ENCODE measurements at places on chromosomes 11 and 22.

DNA sequence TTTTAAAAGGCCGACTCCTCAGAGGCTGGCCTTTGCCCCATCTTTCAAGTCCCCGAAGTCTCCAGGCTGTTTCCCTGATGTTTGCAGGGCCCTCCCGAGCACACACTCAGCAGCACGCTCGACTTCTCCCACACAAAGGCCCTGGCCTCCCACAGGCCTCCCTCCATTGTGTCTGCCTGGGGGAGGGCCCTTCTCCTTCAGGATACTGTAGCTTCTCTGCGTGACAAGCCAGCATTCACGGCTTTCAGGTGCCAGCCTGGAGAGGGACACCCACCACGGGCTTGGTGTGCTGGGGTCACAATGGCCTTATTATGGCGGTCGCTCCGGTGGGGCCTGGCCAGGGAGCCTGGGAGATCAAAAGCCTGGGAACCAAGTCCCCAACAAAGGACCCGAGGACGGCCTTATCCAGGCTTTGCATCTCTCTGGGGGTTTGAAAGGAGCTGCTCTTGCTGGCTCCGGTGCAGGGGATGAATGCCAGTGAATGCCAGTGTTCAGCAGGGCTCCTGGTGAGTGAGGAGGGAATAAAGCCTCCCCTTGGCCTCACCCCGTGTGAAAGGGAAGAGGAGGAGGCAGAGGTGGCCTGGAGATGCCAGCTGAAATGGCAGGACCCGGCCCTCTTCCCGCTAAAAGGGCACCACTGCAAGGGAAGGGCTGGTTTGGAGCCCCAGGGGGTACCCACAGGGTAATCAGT lies 55.0 kb downstream of the TRAF6 start:
- ATAC-seq, result no peak

- no peak for ATAC-seq
Observed at GRCh38 chr11:111734101-111734953, 31.9 kb downstream of the PPP2R1B start.

DNA sequence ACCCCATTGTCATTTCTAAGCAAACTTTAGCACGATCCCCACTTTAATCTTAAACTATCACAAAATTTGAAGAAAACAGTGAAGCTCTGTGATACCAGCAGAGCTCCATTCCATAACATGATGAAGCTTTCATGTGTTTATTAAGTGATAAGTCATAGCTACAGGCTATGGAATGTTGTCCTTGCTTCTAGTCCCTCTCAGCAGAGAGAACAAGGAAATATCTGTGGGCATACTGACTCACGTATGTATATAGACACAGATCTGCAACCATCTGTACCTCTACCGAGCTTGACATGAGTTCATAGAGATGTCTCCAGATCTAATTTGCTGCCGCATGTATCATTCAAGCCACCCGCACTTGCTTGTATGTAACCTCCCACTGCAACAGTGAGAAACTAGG lies 588.9 kb downstream of the ETS1 start:
- no peak for ATAC-seq

- ATAC-seq, result no peak
Observed at GRCh38 chr11:86519064-86519911, 144.6 kb downstream of the CCDC81 start.

DNA sequence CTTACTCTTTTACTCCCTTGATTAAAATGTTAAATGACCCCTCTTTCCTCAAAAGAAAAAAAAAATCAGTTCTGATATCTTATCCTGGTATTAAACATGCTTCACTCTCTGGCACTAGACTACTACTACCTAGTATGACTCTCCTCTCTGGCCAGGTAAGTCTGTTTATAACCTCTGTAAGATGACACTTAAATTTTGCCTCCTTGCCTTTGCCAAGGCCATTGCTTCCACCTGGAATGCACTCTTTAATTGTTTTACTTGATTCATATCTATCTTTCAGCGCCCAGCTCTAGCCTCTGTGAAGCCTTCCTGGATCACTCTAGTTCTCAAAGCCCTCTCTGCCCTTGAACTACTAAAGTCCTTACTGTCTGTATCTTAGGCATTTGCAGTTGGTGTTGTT lies 170.4 kb downstream of the ETS1 start:
- no peak for ATAC-seq

DNA sequence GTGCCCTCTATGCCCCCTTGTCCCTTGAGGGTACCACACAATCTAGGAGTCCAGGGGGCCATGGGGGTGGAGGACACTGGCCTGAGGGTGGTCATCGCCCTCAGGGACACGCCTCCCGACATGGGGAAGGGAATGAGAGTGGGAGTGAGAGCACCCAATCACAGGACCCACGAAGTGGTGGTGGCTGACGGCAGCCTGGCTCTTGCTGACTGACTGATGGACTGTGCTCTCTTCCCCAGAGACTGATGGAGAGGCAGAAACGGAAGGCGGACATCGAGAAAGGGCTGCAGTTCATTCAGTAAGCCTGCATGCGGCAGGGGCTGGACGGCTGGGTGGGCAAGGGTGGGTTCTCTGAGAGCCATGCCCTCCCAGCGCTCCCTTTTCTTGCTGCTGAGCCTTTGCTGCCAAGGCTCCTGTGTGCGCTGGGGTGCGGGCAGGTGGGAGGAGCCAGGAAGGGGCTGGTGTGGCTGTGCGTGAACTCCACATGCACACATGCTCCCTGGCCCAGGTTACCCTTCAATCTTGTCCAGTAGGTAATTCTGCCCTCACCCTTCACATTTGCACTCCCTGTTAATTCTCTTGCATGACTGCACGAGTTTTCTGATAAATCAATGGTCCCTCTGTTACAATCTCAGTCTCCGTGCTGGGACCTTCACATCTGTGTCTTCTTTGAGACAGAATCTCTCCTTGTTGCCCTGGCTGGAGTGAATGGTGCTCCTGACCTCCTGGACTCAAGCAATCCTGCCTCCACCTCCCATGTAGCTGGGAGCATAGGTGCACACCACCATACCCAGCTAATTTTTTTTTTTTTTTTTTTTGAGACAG lies 19.3 kb downstream of the ZC3H7B start:
- no peak for ATAC-seq

DNA sequence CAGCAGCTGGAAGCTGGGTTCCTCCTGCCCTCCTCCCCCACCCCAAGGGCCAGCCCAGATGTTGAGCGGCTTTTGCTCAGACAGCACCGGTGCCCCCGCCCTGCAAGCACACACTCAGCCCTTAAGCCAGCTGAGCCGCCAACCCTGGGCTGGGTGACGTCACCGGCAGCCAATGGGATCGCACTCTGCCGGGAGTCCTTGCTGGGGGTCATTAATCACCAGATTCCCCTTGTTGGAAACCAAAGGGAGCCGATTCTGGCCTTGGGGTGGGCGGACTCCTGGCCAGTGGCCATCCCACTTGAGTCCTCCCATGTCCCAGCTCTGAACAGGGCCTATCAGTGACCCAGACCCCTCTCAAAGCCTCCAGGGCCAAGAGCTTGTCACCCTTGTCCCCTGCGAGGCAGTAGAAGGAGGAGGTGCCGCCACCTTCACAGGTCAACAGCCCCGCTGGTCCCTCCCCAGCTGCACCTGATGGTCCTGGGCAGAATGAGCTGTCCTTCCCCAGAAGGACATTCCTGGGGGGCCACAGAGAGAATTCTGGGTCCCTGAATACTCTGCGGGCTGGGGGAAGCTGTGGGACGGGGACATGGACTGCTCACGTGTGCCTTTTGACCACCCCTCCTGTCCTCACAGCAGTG lies 7.4 kb downstream of the DUSP8 start:
- ATAC-seq, result no peak

DNA sequence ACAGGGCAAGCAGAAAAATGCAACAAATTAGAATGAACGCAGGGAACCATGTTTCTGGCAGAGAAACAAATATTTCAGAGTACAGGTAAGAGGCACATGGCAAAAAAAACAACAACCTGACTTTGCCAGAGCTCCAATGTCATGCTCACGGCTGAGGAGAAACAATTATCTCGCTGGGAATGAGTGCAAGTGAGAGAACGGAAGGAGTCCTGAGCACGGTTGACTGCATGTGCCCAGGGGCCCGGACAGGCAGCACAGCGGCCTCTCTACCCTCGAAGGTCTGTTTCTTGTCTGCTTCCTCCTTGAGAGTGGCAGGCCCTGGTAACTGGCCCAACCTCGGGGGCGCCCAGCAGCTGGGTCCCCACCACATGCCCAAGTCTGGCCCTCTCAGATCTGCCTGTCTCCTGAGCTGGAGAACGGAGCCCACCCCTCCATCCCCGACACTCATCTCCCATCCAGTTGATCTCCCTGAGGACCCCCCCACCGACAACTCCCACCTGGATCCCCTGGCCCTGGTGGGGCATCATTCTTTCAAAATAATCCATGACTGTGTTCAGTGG lies 24.6 kb upstream of the RTN4R start:
- no peak for ATAC-seq

Data from activated T-helper 17 cell treated with anti-CD3 and anti-CD28 coated beads, Interleukin-2, amount 50 U/mL, for 72 hours (primary cell).